ENCODE measurements at places on chromosomes 5 and 9.

DNA sequence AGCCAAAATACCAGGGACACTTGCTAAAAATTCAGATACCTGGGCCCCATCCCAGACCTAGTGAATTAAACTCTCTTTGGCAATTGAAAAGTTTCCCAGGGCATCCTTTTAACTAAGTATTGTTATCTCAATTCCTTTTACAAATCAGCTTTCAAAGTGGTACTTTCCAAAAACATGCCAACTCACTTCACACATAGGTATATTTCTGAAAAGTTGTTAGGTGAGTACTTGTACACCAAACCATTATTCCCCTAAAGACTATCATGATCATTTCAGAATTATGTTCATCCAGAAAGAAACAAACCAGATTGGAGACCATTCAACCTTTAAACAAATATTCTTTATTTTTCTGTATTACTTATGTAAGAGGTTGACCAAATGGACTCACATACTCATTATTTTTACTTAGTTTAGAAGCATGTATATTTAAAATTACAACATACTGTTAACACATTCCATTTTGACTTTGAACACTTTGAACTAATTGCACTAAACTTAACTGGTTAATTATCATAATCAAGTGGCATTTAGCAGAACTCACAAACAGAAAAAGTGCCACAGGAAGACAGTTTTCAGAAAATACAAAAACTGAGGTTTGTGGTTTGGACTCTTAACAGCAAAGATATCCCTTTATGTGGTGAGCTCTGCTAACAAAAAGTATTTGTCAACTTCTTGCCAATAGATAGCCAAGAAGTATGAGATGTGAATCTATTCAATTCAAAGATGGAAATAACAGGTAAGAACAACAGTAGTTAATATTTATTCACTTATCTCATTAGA, 40.7 kb downstream of the KIAA0825 start:
- DNase-seq = no peak

GRCh38 chr9:28163619-28164018, 590.3 kb upstream of the C9orf72 start:
- no peak for DNase-seq

DNA sequence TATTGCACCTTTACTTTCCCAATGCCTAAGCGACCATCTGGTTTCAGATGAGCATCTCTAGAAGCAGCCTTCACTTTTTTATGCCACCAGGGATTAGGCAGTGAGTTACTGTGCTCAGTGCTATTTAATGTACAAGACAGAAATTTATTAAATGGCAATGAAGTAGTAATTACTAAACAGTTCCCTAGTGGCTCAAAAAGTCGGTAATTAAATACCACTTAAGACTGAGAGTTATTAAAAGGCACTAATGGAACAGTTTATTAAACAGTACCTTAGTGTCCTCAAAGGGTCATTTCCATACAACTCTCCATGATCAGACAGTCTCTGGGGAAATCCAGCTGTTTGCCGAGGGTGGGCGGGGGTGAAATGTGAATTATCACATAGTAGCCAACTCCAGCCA, 42.3 kb downstream of the LHFPL2 start:
- no peak for DNase-seq

GRCh38 chr9:18606281-18606680, 132.3 kb downstream of the ADAMTSL1 start:
- no peak for DNase-seq

DNA sequence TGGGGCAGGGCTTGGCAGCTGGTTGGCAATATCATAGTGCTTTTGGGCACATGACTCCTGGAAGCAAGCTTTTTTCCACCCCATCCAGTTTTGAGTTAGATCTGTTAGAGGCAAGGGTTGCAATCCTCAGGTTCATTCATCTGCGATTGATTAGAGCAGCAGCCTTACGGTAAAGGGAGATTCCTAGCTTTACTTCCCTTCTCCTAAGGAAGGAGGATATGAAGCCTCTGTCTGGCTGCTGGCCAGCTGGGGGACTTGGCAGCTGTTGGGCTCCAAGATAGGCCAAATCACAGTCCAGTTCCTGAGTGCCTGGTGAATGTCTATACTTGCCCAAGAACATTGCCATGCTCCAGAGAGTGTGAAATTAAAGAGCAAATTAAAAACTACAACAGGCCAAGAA, 113.4 kb upstream of the CCNH start:
- DNase-seq = no peak

- DNase-seq = no peak
These were observed 394.5 kb downstream of the ARHGEF28 start for GRCh38 chr5:74020503-74020902.

- DNase-seq = no peak
These were observed 183.0 kb downstream of the CETN3 start for GRCh38 chr5:90226433-90227099.

- no peak for DNase-seq
These were observed 182.1 kb upstream of the TRIM32 start for GRCh38 chr9:116504893-116505480.

GRCh38 chr9:119126040-119126439, 243.2 kb downstream of the BRINP1 start:
- DNase-seq = no peak

DNA sequence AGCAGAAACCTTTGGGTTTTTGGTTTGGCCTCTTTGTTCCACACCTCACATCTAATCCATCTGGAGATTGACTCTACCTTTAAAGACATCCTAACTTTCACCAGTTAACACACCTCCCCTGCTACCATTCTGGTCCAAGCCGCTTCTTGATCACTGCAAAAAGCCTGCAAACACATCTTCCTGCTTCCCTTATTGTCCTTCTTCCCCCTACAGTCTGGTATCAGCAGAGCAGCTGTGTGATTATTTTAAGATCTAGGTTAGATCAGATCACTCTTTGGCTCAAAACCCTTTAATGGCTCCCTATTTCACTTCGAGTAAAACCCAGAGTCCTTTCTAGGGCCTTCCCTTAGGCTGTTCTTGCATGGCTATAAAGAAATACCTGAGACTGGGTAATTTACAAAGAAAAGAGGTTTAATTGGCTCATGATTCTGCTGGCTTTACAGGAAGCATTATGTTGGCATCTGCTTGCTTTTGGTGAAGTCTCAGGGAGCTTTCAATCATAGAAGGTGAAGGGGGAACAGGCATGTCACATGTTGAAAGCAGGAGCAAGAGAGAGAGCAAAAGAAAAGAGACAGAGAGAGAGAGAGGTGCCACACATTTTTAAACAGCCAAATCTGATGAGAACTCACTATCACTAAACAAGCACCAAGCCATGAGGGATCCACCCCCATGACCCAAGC, 1.5 kb upstream of the TEX10 start:
- DNase-seq = no peak

DNA sequence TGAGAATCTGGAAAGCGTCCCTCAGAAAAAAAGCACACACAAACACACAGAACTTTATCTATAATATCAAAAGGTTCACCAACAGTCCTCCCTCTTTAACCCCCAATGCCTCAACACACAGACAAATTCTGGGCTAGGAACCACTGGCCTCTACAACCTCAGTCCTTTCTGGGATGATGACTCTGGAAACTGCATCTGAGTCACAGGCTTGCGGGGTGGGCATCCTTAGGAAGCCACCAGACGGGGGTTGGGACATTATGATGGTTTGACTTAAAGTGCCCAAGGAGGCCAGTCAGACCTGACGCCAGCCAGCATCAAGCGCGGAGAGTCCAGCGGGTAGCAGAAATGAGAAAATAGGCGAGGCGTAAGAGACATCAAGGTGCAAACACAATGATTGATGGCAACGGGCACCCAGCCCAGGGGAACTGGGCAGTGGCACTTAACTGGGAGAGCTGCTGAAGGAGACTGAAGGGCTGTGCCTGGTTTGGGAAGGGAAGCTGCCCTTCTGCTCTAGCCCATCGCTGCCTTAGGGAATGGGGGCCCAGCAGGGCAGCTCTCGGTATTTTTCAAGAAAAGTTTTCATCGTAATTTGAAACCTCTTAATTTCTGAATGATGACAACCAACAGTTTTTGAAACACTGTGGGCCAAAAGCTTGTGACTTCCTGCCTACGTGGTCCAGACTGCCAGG, 20.7 kb downstream of the SPRY4 start:
- no peak for DNase-seq

GRCh38 chr5:1064383-1065142, 47.3 kb downstream of the SLC12A7 start:
- DNase-seq = no peak

DNA sequence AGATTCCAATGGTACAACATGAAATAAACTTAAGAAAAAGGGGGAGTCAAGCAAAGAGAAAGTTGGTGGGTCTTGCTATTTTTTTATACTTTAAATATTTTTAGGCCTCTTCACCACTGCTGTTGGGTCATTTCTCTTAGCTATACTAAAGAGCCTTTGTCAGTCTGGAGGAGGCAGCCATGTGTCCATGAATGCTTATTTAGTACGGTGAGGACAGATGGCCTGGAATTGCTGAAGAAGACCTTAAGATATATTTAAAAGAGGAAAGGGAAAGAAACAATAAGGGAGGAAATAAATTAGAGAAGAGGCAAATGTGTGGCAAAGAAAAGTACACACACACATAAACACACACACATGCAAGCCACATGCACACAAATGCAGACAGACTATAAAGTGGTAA, 560.5 kb upstream of the MEF2C start:
- no peak for DNase-seq

GRCh38 chr5:132008961-132009680, 2.3 kb downstream of the ACSL6 start:
- no peak for DNase-seq

DNA sequence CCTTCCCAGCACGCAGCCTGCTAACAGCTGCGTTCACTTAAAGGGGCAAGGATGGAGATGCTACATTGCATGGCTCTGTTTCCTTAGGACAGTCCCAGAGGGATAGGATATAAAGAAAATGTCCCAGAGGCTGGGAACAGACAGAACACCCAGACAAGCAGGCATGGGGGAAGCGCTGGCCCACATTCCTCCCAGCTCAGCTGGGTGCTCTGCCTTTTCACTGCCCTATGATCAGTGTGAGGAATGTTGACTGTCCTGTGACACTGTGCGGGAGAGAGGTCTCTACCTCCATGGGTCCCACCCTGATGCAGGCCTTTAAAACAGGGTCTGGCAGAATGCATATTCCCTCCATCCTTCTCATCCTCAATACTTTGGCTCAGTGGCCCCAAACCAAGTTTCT, 459.4 kb upstream of the DMAC1 start:
- no peak for DNase-seq

GRCh38 chr5:168612996-168613395, 33.8 kb upstream of the PANK3 start:
- DNase-seq = no peak

GRCh38 chr5:115170929-115171510, 1.3 kb upstream of the TRIM36 start:
- no peak for DNase-seq

- no peak for DNase-seq
These were observed 221.1 kb downstream of the ISL1 start for GRCh38 chr5:51604324-51604723.

- no peak for DNase-seq
These were observed 377.8 kb downstream of the CHSY3 start for GRCh38 chr5:130282049-130282448.

DNA sequence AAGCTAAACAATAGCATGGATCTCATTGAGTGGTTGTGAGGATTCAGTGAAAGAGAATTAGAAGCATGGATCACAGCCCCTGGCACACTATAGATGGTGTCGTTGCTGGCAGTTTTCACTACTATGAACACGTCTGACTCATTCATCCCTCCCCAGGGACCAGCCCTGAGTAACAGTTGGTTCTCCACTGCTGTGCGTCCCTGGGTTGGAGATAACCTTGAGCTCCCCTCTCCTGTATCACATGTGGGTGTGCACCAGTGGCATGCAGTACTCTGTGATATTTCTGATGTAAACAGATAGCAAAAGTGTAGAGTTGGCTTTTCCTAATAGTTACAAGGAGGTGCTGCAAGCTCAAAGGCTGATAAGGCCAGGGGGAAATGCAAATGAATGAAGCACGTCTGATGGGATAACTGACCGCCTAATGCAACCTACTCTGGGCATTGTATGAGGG, 8.8 kb upstream of the LCP2 start:
- DNase-seq = no peak

DNA sequence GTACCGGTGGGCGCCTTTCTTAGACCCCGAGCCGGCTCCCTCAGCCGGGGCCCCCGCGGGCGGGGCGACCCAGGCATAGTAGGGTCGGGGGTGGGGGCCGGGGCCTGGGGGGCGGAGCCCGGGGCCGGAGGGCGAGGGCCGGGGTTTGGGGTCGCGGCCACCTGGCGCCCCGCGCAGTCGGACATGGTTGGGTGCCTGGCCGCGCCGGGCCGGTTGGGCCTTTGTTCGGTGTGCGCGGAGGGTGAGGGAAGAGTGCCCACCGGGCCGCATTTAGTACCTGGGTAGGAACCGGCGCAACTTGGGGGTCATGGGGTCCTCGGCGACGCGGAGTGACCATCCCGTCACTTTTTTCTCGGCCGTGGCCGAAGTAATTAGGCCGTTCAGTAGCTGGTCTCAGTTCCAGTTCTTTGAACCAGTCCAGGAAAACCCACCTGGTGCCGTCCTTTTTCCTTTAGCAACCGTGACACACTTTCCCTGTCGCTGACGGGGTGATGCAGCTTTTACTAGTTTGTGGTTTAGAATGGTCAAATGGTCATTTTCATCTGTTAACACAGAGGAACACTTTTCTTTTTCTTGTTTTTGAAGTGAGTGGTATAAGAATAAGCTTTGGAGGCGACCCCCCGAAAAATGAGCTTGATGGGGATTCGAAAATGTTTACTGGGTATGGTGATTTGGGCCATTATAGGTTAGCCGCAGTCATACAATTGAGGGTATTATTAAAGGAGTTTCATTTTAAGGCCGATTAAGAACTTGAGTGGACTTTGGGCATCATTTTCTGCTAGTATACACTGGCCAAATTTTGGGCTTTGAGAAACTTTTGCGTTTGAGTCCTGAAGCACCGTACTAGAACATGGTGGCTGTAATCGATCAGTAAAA, 589 bp downstream of the CKS2 start:
- DNase-seq = no peak

DNA sequence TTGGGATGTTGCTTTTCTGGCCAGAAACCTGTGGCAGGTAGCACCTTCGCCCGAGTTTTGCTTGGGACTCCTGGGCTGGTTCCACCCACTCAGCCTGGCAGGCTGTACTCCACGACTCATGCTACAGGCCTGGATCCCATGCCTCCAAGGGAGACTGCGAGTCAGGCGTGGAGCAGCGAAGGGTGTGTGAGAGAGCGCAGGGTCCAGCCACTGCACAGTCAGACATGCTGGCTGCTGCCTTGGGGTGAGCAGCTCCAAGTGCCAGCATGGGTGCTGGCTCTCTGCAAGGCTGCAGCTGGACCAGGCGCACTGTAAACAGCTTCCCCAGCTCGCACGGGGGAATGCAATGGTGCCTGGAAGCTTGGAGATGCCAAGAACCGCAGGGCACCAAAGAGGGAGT, 249.6 kb upstream of the EDIL3 start:
- DNase-seq = no peak

GRCh38 chr5:44532981-44533380, 143.8 kb upstream of the FGF10 start:
- DNase-seq = no peak

DNA sequence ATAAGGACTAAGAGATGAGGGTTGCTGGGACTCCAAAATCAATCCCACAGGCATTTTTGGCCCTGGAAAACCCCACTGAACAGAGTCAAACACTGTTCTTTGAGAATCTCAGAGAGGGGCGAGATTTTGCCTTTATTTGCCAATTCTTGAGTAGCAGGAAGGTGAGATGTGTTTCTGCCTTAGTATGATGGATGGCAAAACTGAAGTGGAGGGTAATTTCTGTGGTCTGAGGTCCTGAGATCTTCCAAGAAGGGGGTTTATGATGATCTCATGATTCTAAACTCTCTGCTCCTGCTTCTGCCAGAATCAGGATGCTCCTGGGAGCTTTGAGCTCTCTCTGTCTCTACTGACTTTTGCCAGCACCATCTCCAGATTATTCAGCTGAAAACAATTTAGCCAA, 174.8 kb upstream of the CLINT1 start:
- DNase-seq = no peak

- no peak for DNase-seq
These were observed 43.2 kb downstream of the WWC1 start for GRCh38 chr5:168334695-168335094.

All from stimulated activated CD8-positive, alpha-beta memory T cell treated with anti-CD3 and anti-CD28 coated beads, Interleukin-15, amount 100 ng/mL, for 4 hours (primary cell).